Activated gamma-delta T cell (primary cell): ENCODE measurements at places on chromosomes 1 and 21.

DNA sequence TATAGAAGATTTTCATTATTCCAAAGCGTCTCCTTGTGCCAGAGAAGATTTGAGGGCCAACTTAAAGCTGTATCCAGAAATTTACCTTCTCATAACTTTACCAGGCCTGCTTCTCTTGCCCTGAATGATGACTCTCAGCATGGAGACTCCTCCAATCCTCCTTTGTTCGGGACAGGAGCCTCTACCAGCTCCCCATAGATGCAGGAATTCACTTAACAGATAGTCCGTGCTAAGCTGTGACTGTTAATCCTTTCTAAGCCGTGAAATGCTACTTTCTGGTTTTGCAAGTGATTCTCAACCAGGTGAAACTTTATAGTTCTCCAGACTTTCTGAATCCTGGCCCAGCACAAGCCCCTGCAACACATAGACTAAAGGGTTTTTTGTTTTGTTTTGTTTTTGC, 31.8 kb upstream of the KCND3 start:
- no peak for DNase-seq

GRCh38 chr1:21706151-21706835, 37.1 kb upstream of the RAP1GAP start:
- DNase-seq, result no peak

GRCh38 chr21:15241997-15242736, 177.4 kb upstream of the NRIP1 start:
- DNase-seq, result no peak

DNA sequence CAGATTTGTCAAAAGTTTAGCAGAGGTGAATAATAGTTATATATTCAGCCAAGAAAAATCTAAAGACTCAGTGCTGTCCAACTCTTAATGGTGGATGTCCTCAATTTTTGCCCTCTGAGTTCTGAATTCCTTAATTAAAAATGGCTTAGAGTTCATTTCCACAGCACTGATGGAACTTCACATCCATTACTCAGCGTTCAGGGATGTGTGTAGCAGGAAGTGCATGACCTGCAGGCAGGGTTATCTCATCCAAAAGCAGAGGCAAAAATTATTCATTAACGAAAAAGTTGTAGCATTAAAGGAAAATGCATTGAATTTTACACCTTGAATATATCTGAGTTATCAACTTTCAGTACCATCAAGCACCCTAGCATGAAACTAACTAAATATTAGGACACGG, 96.7 kb downstream of the ZP4 start:
- no peak for DNase-seq
